ENCODE measurements at places on chromosomes 6 and 20.

GRCh38 chr20:57379263-57379647 lies 11.9 kb upstream of the RBM38 start:
- DNase-seq = no peak

DNA sequence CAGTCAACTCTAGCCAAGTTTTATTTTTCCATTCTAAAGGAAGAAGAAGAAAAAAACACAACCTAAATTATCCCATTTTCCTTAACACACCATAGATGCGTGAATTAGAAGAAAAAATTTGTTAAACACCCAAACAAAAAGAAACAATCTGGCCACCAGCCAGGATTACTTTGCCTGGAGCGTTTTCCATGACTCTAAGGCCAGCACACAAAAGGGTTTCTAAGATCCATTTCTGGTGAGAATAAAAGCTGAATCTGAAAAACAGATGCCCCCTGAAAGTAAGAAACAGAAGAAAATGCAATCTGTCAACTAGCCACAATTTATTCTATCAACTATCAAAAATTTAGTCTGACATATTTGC lies 267.2 kb upstream of the SULF2 start:
- DNase-seq = no peak

GRCh38 chr6:101716810-101717209 lies 323.3 kb downstream of the GRIK2 start:
- DNase-seq = no peak

GRCh38 chr6:33107641-33108040 lies 31.9 kb downstream of the HLA-DPB1 start:
- DNase-seq = no peak

DNA sequence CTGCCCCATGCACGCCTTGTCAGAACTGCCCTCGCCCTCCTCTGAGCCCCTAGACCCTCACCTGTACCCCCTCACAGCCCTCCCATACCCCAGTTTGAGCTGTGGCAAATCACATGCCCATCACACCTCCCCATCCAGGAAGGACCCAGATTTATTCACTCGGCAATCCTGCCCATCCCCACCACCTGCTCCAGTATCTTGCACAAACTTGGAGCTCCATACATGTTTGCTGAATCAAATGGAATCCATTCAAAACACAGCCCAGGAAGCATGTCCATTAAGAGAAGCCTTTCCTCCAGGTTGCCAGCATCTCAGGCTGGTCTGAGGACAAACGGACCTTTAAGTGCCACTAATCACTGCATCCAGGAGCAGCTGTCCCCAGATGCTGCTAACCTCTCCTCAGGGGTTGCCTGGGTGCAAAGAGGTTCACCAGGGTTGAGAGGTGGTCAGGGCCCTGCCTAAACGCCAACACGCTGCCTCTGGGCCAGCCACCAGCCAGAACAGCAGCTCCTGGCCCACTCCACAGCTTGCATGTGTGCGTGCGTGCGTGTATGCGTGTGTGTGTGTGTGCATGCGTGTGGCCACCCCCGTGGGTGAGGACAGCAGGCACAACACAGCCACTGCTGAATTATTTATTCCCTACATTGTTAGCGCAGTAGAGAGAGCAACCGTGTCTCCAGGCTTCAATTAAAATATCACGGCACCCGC lies 31.0 kb downstream of the GRM4 start:
- no peak for DNase-seq

- no peak for DNase-seq
Observed at GRCh38 chr6:138349891-138350290, 27.8 kb upstream of the SMIM28 start.

All from stimulated activated CD8-positive, alpha-beta memory T cell treated with anti-CD3 and anti-CD28 coated beads, Interleukin-15, amount 100 ng/mL, for 48 hours (primary cell).